ENCODE measurements at places on chromosomes 5 and 9. TPM values are rescaled to one million over a fixed set of nuclear protein-coding genes. Genes with fewer than 3 reads are reported as not detected.

DNAH5 gene
- 1.5 TPM for polyA plus RNA-seq

ACTL7B gene
- polyA plus RNA-seq = not detected

PCYOX1L gene
- polyA plus RNA-seq = 10.5 TPM

ITK gene
- polyA plus RNA-seq = not detected

PPP2R2B gene
- 0.28 TPM for polyA plus RNA-seq

NMUR2 gene
- not detected for polyA plus RNA-seq

ENTPD8 gene
- not detected for polyA plus RNA-seq

TMEM171 gene
- 11.0 TPM for polyA plus RNA-seq

OSMR gene
- 37.1 TPM for polyA plus RNA-seq

All from GM23248 (cell line).